ENCODE measurements at places on chromosomes 4 and X.

DNA sequence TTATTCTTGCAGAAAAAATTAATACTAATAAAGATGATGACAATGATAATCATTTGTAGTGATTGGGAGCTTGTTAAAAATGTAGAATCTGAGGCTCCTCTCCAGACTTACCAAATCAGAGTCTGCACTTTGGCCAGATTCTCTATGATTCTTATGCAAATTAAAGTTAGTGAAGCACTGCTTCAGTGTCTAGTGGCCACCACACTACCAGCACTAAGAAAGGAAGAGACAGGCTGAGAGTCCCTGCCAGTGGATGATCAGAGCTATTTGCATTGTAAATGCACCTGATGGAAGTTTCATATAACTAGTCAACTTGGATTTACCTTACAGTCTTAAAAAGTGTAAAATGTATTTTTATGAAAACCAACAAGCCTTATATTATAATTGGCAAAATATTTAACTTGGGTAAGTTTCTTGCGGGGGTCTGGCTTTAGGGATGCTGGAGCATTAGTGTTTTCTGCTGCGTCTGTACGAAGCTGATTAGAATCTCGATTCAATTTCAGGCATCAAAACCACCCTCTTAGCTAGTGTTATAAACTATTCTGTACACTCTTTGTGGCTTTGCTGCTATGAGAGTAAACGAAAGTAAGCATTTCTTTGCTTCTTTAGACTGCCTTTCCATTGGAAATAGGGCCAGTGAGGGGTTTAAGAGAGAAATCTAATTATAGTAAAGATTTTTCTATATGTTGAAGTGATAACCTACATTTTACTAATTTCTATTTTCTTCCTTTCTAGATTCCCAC, 114.1 kb downstream of the TLL1 start:
- DNase-seq: no peak

GRCh38 chrX:136711147-136711546, 63.2 kb downstream of the CD40LG start:
- DNase-seq: no peak

DNA sequence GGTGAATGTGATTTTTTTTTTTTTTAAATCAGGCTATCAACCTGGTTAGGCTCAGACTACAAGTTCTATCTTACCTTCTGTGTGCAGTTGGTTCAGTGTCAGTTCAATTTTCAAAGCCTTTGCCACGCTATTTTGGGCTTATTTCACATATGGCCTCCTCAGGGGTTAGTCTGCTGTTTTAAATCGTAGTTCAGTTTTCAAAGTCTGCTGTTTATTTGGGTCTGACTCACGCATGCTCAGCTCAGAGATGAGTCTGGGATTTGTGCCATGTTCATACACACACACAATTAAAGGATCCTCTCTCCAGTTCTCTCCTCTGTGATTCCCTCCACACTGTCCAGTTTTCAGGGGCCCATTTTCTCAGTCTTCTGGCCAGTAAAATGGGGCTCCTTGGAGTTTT, 32.3 kb upstream of the ZFX start:
- no peak for DNase-seq

DNA sequence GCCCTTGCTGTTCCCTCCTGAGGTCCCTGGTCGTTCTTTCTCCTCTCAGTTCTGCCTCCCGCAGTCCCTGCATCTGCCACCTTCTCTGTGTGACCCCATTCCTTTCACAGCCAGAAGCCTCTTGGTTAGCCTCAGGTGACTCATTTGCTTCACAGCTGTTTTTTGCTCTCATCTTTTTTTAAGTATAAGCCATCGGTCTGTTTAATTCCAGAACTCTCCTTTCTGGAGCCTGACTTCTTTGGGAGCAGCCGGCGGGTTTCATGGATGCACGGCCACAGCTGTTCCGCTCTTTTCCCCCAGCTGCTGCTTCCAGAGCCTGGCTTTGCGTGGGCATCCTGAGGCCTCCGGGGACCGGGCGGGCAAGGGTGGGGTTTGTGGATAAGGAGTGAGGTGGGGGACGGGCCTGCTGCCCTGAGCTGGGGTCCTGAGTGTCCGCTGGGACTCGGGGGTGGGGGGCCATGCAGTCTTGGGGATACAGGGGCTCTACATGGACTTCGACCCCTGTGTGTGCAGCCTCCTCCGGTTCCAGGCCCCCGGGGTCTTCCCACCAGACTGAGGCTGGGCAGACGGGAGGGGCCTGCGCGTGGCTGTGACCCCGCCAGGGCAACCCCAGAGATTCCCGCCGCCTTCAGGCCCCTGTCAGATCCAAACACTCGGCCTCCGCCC, 46.7 kb downstream of the PCGF3 start:
- no peak for DNase-seq

DNA sequence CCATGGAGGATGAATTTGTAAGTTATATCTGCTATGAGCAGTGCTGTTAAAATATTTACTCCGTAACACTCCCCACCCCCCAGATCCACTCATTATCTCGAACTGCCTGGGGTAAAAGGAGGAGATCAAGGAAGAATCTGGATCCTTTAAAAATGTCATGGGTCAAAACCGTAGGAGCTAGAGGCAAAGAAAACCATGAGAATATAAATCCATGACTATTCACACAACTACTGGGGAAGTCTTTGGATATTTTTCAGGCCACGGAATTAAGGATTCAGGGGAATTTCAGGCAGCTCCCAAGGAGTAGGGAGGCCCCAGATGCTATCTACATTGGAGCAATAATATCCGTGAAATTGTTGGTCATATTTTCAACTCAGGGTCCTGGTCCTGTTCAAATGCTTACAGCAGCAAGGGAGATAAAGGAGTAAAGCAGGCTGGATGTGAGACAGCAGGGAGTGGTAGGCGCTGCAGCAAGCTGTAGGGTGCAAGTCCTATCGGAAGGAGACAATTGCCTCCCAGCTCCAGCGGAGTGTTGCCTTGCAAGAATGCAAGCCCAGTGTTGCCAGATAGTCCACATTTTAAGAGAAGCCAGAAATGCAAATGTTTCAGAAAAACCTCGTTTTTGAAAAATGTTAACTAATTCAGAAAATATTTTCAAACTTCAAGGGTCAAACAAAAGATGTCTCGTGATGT, 116.2 kb upstream of the KIT start:
- no peak for DNase-seq

DNA sequence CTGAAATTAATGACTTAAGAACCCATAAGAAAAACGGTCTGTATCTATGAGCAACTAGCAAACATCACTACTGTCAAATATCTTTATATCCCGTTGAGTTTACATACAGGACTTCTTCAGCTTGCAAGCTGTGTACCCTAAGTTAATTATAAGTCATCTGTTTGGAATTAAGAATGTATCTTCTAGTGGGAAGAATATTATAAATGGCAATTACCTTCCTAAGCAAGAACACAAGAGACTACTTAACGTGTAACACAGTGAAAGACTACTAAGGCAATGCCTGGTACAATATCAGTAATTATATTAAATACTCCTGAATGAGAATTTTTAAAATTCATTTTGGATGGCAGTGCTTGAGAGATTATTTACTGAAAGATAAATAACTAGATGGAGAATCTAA, 58.5 kb downstream of the ADGRA3 start:
- no peak for DNase-seq

GRCh38 chr4:20490734-20491133, 209.5 kb upstream of the PACRGL start:
- no peak for DNase-seq

- DNase-seq: no peak
Measured at GRCh38 chr4:52250154-52250553, 199.1 kb downstream of the SPATA18 start.

DNA sequence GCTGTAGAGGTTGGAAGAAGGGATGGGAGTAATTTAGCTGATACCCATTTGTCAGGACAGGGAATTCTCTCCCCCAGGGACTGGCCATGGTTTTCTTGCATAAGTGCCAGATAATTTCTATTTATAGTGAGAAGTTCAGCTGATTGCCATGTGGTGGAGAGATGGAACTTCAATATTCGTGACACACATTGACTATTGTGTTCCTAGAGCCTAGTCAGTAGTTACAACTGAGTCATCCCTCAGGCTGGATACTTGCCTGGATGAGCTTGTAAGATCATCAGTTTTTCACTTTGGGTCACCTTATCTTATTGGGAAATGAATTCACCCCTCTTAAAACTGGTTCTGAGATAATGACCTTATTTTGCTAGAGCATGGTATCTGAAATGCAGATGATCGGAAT, 32.2 kb downstream of the CFAP299 start:
- no peak for DNase-seq

- DNase-seq: no peak
Measured at GRCh38 chrX:36445566-36445965, 526.0 kb downstream of the CFAP47 start.

GRCh38 chr4:186587416-186588018, 32.1 kb upstream of the MTNR1A start:
- peak; percentile 18 for DNase-seq

GRCh38 chrX:118983513-118983912, 9.1 kb downstream of the LONRF3 start:
- no peak for DNase-seq

All from CD14-positive monocyte (primary cell).